Eye (tissue), 1 donor: ENCODE measurements at places on chromosomes 7 and 10.

GRCh38 chr7:74480861-74481417, 27.2 kb downstream of the GTF2IRD1 start:
- no peak for DNase-seq

- DNase-seq: peak; percentile 88
Measured at GRCh38 chr7:114944745-114945625, 23.1 kb downstream of the MDFIC start.

- no peak for DNase-seq
Measured at GRCh38 chr7:77933394-77933793, 134.8 kb downstream of the PHTF2 start.

DNA sequence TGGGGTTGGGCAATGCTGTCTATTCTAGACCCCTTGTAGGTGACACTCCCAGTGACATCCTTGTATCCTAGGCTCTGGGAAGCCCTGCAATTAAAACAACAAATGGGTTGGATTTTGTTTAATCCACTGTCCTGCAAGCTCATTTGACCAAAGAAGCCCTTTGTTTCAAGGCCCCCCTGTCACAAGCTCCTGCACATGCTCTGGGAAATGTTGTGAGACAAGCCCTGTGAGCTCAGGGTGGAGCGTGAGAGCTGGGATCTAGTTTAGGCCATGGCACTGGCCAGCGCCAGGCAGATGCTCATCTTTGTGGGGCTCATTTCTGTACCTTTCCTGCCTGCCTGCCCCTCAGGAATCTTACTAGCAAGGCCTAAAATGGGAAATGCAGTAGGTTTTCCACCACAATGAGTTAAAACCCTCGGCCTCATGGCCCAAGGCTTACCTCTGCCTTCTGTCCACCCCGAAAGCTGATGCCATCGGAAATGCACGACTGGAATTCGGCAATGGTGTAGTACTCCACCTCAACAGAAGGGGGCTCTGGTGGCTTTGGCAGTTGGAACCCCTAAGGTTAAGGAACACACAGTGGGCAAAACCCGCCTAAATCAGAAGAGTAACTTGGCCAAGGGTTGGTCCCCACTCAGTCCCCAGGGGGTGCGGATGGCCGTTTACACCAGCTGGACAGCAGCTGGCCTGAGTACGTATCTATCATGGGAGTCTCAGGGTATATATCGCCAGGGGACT, 112.0 kb downstream of the NEURL1 start:
- DNase-seq: no peak

DNA sequence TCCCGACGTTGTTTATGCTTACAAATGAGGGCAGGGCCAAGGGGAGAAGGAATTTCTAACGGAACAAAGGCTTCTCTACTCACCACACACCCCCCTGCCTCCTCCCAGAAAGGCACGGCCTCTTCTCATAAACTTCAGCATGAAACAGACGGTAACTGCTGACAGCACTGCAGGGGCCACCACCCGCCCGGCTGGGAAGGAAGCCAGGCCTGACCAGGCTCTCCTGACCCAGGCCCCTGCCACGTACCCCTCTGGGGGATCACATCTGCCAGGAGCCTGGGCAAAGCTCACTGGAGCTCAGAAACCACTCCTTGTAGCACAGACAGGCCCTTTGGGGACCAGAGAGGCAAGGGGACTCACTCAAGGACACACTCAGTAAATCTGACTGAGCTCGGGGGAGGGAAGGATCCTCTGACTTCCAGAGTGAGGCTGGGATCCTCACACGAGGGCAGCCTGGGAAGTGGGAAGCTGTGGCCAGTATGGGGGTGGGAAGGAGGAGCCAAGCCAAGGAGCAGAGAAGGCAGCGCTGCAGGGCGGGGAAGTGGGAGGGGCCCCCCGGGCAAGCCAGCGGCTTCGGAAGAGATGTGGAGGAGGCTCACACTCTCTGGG, 46.1 kb downstream of the ZCCHC24 start:
- peak; percentile 88 for DNase-seq

DNA sequence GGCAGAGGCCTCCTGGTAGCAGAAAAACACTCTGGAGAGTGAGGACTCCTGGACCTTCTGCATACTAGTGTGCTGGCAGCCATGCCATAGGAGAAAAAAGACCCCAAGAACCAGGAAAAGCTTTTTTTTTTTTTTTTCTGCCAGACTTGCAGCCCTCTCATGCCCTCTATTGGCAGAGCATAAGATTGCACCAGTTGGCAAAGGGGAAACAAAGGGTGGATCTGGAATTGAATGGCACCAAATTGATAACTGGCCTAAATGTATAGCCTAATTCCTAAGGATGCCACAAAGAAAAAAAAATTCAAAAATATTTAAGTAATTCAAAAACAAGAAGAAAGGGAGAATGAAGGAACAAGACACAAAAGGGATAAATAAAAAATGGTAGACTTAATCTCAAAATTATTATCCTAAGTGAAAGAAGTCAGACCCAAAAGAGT, 112.5 kb upstream of the GHITM start:
- DNase-seq: peak; percentile 70

DNA sequence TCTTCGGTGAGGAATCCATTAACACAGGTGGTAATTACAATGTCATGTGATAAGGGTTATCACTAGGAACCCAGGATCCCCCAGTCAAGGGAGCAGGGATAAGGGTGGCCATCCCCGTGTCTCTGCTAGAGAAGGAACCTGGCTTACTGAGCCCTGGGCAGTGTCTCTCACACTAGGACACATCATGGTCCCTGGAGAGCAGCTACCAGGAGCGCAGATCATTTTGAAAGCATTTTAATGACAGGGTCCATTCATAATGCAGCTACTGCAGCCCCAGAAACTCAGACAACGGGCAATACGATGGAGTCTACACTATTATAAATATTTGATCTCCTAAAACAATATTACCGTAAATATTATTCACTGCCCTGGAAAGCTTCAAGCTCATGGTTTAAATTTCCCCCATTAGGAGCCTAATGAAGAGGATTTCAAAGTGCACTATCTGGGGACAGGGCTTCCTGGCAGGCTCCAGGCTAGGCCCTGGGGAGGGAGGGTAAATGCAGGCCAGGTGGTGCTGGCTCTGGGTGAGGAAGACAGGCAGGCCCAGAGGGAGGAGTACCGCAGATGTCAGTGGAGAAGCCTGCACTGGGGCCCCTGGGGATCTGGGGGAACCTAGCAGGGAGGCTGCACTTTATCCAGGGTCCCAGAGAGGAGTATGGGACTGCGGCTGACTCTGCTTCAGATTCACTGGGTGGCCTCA, 52.6 kb upstream of the LOXL4 start:
- peak; percentile 62 for DNase-seq
